ENCODE measurements at places on chromosomes 13 and 19.

- DNase-seq, result no peak
These were observed 679 bp upstream of the ABHD8 start for GRCh38 chr19:17303940-17304267.

DNA sequence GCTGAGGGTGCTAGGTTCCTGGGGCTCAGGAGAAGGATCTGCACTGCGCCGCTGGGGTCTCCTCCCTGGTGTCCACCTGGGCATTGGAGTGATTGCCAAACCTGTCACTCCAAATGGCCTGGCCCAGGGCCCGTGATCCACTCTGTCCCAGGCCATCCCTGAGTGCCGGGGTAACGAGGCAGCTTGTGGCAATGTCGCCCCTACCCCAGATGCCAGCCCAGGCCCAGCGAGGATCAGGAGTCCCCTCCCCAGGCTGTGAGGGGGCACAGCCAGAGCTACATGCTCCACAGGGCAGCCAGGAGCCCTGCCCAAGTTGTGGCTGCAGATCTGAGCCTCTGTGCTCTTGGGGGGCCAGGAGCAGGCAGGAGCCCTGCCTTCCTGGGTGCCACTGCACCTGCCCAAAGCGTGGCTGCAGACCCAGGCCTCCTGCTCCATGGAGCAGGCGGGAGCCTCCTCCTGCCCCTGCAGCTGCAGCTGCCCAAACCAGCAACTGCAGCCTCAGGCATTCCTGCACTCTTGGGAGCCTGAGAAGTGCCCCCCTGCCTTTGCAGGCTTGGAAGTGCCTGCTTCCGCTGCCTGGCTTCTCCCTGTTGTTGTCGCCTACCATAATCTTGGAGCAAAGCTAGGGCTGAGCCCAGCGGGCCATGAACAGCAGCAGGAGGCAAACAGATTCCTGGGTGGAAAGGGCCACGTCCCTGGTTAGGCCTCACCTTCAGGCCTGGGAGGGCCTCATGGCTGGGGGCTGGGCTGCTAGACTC lies 4.6 kb downstream of the IGFL4 start:
- no peak for DNase-seq

DNA sequence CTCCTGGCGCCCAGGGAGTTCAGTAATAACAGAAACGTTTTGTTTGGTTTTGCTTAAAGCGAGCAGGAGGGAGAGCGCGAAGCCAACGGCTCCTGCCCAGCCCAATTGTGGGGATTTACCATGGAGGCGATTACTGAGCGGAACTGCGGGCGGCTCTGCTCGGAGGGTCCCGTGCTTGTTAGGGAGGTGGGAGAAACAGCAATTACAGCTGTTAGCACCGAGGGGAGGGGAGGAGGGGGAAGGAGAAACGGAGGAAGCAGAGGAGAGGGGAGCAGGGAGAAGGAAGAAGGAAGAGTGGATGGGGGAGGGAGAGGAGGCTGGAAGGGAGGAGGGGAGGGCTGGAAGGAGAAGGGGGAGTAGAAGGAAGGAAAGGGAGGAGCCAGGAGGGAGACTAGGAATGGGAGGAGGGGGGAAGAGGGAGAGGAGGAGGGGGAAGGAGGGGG lies 7.7 kb upstream of the ONECUT3 start:
- DNase-seq, result no peak

- no peak for DNase-seq
These were observed 1.2 kb downstream of the NCAN start for GRCh38 chr19:19212916-19213315.

DNA sequence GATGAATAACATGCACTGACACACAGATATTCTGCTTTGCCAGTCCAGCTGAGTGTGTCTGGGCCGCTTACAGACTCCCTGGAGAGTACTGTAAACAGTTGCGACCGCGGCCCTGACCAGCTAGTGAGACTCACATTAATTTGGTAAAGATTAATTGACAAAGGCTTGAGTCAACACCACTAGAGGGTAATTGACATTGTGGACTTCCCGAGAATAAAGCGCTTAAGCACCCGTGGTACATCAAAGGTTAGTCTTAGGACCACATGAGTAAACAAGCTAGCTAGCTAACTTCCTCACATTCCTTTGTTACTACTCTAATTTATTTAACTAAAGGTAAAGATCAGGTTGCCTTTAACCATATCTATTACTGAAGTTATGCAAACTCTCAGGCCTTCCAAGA lies 624.4 kb upstream of the ARGLU1 start:
- DNase-seq, result no peak

GRCh38 chr19:3080286-3080685 lies 13.9 kb upstream of the GNA11 start:
- no peak for DNase-seq

GRCh38 chr13:75740031-75740430 lies 103.9 kb downstream of the LMO7 start:
- DNase-seq, result no peak

DNA sequence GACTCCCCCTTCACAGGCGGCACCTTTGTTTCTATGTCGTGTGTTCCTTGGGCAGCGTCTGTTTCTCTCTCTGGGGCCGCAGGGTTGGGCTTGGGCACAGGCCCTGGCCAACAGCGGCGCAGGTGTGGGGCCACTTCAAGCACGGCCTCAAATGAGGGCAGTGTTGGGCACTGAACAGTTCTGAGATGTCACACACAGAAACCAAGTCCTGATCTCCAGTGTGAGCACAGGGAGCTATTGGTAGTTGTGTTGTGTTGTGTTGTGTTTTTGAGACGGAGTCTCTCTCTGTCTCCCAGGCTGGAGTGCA lies 42.7 kb downstream of the GATAD2A start:
- no peak for DNase-seq

DNA sequence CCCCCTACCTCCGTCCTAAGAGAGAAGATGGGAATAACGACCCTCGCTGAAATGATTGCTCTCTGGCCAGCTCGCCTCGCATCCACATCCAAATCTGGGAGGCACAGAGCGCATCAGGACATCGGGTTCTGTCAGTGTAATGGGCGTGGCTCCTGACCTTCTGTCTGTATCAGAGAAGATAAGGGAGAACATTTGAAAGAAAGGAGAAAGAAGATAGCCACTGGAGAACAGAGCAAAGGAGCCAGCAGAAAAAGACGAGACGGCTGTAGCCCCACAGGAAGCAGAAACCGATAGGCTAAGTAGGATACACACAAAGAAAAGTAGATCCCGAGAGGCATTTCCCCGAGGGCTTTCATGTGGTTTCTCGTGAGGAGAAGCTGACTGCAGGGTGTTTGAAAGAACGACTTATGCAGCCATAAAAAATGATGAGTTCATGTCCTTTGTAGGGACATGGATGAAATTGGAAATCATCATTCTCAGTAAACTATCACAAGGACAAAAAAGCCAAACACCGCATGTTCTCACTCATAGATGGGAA lies 14.0 kb upstream of the GJB2 start:
- DNase-seq, result no peak

- no peak for DNase-seq
These were observed 863 bp downstream of the ANKRD10 start for GRCh38 chr13:110914081-110914330.

DNA sequence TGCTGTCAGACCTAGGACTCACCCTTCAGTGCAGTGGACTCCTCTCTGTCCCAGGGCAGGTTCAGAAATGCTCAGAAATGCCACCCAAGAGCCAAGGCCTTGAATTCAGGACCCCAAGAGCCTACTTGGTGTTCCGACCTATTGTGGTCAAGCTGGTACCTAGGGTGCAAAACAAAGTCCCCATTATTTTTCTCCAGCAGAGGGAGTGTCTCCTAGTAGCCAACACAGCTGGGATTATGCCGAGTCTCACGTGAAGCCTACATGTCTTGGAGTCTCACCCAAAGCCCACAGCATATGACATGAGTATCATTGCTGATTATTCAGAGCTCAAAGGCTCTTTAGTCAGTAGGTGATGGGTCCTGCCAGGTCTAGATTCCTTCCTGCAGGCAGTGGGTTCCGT lies 671.1 kb upstream of the SPRY2 start:
- no peak for DNase-seq

DNA sequence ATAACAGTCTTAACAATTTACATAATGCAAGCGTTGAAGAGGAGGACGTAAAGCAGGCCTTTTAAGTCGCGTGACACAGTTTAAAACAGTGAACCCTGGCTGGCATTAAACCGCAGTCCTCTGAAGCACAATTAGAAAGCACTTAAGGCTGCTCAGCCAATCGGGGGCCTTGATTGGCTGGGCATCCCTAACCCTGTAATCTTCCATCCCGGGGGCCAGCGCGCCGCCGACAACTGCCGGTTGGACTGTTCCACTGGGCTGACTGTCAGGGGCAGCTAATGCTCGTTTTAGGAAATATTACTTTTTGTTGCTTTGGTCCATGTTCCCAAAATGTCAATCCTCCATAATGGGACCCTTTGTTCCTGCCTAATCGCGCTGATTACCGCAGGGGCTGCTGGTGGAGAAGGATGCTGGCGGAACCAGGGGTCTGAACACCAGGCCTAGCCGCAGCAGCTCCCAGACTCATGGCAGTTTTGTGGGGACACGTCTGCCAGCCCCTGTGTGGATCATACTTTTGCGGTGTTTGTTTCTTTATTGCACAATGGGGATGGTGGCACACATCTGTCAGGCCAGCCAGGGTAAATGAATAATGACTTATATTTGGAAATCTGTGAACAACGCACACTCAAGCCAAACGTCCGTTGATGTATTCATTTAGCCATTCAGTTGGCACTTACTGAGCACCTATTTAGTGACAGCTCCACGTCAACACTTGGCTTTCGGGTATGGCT lies 127.1 kb upstream of the SPACA7 start:
- no peak for DNase-seq

DNA sequence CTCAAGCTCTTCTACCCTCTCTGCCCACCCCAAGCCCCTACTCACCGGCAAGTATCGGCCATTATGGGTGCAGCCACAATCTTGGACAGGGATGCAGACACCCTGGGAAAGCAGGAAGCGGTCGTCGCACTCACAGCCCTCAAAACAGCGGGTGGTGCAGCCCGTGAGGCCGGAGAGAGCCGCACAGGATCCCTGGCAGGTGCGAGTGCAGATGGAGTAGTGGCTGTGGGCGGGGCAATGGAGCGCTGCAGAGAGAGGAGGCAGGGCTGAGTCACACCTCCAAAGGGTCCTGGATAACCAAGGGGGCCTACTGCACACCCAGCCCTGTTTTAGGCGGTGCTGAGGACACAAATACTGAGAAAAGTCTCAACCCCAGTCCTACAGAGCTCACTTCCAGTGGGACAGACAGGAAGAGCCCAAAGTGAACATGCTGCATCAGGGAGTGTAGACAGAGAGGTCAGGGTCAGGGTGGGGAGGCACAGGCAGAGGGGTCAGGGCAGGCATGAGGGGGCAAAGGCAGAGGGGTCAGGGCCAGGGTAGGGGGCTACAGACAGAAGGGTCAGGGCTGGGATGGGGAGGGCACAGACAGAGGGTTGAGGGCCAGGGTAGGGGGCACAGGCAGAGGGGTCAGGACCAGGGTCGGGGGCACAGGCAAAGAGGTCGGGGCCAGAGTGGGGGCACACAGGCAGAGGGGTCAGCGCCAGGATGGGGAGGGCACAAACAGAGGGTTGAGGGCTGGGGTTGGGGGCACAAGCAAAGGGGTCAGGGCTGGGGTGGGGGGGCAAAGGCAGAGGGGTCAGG lies 24.2 kb upstream of the FBL start:
- peak; percentile 45 for DNase-seq

DNA sequence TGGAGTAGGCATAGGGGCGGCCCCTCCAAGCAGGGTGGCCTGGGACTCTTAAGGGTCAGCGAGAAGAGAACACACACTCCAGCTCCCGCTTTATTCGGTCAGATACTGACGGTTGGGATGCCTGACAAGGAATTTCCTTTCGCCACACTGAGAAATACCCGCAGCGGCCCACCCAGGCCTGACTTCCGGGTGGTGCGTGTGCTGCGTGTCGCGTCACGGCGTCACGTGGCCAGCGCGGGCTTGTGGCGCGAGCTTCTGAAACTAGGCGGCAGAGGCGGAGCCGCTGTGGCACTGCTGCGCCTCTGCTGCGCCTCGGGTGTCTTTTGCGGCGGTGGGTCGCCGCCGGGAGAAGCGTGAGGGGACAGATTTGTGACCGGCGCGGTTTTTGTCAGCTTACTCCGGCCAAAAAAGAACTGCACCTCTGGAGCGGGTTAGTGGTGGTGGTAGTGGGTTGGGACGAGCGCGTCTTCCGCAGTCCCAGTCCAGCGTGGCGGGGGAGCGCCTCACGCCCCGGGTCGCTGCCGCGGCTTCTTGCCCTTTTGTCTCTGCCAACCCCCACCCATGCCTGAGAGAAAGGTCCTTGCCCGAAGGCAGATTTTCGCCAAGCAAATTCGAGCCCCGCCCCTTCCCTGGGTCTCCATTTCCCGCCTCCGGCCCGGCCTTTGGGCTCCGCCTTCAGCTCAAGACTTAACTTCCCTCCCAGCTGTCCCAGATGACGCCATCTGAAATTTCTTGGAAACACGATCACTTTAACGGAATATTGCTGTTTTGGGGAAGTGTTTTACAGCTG lies at the start of the genes BRCA2 and ZAR1L:
BRCA2 (plus strand) TSS at position 271 of the 790 bp plus-strand sequence. CDS start 953 bp downstream, outside the sequence.
ZAR1L (minus strand) TSS at position 126 of the 790 bp plus-strand sequence. CDS start 3,438 bp downstream, outside the sequence.
- peak; percentile 89 for DNase-seq

- no peak for DNase-seq
These were observed 294.9 kb downstream of the SHISA2 start for GRCh38 chr13:25756912-25757311.

GRCh38 chr19:45115809-45116615 lies 23.0 kb downstream of the PPP1R37 start:
- peak; percentile 39 for DNase-seq

GRCh38 chr19:4177146-4177545 lies 5.2 kb downstream of the SIRT6 start:
- DNase-seq, result no peak

- no peak for DNase-seq
These were observed 6.8 kb upstream of the BCAT2 start for GRCh38 chr19:48817585-48818124.

DNA sequence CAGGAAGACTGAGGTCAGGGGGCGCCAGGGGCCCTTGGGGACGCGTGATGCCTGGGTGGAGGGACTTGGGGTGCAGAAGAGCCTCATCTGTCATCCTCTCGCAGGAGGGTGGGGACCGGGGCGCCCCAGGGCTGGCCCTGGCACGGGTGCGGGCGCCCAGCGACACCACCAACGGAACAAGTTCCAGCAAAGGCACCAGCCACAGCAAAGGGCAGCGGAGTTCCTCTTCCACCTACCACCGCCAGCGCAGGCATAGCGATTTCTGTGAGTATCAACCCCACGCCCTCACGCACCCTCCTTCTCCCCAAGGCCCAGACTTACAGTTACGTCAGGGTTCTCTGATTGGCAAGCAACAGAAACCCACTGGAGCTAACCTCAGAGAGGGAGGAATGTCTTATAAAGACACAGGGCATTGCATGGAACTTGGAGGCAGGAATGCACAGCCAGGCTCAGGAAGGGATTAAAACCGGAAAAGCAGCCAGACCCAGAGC lies 29.4 kb downstream of the MARK4 start:
- no peak for DNase-seq

DNA sequence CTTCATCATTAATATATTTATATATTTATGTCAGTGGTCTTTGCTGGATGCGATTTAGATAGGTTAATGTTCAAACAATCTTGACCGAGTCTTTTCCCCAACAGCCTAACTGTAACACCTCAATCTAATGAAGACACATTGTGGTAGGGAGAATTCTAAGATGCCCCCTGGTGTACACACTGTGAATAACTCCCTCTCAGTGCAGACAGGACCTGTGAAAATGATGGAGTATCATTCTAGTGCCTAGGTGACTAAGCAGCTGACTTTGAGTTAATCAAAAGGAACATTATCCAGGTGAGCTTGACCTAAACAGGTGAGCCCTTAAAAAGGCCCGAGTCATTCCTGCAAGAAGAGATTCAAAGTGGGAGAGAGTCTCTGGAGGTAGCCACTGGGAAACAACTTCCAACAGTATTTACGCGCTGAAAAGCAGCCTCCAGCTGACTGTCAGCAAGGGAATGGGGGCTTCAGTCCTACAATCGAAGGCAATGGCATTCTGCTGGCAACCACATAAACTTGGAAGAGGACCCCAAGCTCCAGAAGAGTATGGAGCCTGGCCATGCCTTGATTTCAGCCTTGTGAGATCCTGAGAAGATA lies 28.0 kb upstream of the KBTBD7 start:
- DNase-seq, result peak; percentile 44
